ENCODE measurements at places on chromosomes 7 and 10.

- DNase-seq, result no peak
Observed at GRCh38 chr10:5089865-5090264, 4.3 kb upstream of the AKR1C3 start.

DNA sequence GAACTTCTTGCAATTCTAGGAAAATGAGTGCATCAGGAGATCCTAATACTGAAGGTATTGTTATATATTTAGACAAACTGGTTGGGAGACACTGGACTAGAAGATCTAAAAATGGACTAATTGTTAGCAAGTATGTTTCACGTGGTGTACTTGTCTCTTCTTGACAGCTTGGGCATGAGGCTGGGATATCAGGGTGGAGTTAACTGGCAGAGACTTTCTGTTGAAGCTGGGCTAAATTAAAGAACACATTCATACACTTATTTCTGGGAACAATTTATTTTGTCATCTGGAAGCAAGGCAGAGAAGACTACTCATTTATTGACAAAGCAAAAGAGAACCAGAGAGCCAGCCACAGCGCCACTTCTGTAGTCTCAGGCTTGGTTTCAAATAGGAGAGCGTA lies 25.9 kb downstream of the TYW1 start:
- no peak for DNase-seq

- peak; percentile 75 for DNase-seq
Observed at GRCh38 chr7:104328296-104328969, at the start of gene LHFPL3. Gene LHFPL3 (plus strand): TSS chr7:104328603.

DNA sequence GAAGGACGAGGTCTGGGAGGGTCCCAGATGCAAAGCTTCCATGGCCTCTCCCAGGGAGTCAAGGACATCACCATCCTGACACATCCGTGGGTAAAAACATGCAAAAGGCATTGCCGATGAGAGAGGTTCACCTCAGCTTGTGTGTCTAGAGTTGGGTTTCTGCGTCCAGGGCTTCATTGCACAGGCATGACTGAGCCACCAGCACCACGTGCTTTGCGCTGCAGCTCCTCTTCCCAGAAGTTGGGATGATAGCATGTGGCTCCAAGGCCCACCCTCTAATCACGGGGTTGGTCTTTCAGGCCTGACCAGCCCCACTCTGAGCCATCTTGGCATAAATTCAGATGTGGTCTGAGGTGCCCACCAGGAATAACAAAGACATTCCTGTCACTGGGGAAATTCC lies 7.1 kb upstream of the RASGEF1A start:
- peak; percentile 27 for DNase-seq

GRCh38 chr10:113095419-113096127 lies 145.5 kb downstream of the TCF7L2 start:
- DNase-seq, result no peak

DNA sequence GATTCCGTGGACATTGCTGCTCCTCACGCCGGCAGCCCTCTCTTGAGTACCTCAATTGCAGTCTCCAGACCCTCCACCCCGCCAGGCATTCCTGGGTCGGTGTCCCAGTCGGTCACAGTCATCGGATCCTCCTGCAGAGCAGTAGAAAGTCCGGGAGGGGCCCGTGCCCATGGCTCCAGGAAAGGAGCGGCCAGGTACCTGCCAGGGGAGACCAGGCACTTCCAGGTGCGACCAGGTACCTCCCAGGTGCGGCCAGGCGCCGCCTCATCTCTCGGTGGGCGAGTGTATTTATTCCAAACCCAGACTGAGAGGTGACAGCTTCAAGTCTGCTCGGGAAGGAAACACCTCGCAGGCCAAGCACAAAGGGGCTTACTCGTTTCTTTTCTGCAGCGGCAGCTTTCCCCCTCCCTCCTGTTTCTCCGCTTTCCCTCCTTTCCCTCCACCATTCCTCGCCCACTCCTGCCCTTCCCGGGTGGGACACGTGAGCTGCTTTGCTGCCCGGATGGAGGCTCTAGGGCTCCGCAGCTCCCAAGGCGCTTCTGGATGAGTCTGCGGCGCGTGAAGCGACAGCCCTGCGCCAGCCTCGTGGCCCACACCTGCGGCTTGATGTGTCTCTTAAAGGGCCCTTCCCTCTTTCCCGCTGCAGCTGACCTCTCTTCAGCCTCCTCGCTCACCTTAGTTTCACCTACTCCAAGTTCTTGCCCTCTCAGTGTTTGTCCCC lies 39.4 kb upstream of the AGK start:
- peak; percentile 50 for DNase-seq

GRCh38 chr10:11236234-11236633 lies 218.6 kb downstream of the CELF2 start:
- no peak for DNase-seq

GRCh38 chr7:11176985-11177555 lies 203.4 kb downstream of the PHF14 start:
- DNase-seq, result no peak

GRCh38 chr7:87210506-87210905 lies 9.0 kb downstream of the TMEM243 start:
- DNase-seq, result no peak

DNA sequence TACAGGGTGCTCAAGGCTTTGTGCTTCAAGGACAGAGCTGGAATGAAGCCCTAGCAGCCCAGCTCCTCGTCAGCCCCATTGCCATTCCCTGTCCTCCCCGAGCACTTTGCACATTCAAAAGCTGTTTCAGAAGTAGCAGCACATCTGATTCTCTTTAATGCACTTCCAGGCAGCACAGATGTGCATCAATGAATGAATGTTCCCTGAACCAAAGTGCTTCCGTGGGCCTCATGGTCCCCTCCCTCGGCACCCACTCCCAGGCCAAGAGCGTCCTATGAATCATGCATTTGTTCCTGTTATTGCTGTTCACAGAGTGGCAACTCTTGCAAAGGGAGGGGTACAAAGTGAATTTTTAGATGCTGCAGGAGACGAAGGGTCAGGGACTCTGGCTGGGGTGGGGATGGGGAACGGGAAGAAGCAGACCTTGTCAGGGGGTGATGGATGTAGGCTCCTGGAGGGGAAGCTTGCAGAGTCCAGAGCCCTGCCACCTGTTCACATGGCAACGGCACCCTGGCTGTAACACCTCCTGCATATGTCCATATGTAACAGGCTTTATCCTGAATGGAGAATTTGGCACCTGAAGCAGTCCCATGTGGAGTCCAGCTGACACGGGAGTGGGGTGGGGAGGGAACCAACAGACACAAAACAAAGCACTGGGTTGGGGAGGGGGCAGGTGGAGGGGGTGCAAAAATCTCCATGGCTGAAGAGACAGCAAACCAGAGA lies 62.2 kb upstream of the BAIAP2L1 start:
- DNase-seq, result no peak

DNA sequence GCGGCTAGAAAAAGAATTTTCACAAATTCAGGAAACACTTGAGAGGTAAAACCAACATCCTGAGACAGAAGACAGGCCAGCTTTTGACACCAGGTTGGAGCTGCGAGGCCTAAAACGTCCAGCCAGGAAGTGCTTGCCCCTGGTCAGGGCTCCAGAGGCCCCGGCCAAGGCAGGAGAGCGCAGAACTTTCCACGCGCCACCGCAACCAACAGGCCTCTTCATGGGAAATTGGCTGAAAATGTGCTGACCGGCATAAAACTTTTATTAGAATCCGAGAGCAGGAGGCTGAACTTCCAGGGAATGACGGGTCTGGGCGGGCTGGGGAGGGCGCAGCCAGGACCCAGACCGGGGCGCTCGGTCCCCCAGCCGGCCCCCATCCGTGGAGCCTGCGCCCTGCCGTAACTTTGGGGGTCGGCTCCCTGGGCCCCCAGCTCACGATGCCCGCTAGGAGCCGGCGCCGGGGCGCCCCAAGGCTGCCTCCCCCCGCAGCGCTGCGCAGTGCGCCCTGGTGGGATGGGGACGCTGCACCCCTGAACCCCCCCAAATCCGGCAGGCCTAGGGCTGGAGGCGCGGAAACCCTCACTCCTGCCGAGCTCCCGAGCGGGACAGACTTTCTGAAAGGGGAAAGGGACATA lies 414.0 kb upstream of the MKI67 start:
- DNase-seq, result peak; percentile 53

DNA sequence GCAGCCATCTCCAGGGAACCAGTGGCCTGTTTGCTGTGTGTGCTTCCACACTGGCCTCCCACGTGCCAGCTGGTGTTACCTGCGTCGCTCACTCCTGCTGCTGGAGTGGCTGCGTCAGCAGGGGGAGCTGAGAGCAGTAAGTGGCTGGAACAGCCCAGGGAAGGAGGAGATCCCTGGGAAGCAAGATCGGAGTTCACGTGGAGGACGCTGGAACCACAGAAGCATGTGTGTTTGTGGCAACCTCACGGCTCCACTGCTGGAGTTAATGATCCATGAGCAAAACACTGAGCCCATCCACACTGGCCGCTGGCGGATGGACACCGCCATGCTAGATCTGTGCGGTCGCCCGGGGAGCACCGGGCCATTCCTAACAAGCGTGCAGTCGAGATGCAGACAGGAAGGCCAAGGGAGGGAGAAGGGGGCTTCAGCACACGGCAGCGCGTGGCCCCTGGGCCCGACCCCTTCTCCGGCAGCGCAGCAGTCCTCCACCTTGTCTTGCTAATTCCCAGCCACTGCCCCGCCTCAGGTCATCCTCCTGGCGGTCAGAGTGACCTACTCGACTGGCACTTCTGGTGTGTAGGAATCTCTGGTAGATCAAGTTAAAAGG lies 68.5 kb upstream of the EEPD1 start:
- peak; percentile 55 for DNase-seq

GRCh38 chr10:60908031-60908430 lies 36.0 kb downstream of the RHOBTB1 start:
- DNase-seq, result no peak

DNA sequence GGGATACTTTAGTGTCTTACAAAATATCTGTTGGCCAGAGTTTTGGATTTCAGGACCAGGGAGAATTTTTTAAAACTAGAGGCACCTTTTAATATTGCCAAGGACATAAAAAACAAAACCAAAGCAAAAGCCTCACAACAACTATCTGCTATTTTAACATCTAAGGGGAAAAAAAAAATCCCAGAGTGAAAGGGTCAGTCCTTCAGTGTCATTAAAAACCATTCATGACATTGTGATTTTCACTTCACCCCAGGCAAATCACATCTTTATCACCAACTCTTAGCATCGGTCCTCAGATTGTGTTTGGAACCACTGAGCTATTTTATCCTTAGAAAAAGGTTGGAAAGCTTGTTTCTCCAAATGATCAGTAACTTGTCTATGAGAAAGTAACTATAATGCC lies 10.7 kb downstream of the CEP41 start:
- DNase-seq, result no peak

GRCh38 chr7:82167558-82168314 lies 275.8 kb downstream of the CACNA2D1 start:
- no peak for DNase-seq

DNA sequence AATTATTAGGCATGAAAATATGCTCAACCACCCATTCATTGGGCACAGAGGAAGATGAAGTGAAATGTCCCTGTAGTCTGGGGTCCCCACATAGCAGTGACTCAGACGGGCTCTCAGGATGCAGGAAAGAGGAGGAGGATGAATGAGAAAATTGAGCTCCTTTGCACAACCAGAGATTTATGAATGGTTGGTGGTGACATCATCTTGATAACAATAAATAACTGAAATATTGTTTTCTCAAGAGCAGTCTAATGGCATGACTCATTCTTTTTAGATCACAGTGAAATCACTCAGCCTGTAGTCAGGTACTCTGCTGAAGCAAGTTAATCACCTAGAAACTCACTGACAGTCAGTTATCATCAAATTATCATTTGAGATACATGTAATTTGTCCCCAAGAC lies 254.1 kb downstream of the RELN start:
- no peak for DNase-seq

DNA sequence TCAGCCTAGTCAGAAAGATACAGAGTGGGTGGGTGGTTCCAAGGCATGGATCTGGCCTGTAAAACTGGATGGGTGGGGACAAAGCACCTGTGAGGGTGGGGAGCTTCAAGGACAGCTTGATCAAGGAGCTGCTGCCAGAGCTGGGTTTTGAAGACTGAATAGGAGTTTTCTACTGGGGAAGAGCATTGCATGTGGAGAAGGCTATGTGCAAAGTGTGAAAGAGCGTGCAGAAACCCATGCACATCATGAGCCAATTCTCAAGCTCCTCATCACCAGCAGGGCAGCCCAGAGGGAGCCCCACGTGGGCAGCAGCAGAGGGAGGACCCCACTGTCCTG lies 58.6 kb downstream of the PDGFA start:
- DNase-seq, result no peak

DNA sequence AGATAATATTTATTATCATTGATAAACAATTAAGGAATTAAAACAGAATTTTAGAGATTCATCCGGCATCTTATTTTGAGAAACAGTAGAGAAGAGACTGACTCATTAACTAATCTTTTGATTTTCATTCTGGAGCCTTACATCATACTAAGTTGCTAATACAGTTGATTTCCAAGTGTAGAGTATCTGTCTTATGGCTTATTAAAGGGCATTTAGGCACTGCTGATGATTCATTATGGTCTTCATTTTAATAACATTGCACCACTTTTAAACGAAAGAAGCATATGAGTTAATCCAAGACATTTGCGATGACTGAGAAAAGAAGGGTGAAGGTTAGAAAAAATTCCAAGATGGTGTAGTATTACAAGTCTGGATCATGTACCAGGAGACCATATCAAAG lies 186.0 kb upstream of the CACNA2D1 start:
- no peak for DNase-seq

GRCh38 chr7:7178906-7179305 lies 3.4 kb upstream of the C1GALT1 start:
- DNase-seq, result no peak

GRCh38 chr10:96524741-96525140 lies 11.0 kb upstream of the TLL2 start:
- no peak for DNase-seq

DNA sequence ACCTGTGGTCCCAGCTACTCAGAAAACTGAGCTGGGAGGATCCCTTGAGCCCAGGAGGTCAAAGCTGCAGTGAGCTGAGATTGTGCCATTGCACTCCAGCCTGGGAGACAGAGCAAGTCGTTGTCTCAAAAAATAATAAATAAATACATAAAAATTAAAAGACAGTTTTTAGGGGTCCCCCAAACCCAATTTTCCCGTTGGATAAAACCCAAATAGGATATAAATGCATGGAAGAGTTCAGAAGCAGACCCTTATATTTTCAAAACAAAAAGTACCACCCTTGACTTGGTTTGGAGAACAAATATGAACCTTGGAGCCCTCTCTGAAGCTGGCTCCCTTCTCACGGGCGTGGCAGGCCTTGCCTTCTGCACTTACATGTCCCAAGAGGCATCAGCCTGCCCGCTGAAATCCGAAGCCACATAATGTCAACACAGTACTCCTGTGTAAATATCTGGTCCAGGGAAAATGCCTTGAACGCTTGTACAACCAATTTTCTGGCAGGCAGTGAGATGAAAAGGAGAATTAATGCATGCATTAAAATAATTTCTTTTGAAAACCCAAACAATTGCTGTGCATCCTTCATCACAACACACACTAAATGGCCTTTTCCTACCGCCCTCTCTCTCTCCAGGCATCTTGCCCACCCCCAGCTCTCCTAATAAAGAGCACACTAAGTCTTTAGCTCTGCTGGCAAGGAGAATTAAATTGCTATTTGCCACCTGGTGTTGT lies 46.4 kb upstream of the PARD3 start:
- DNase-seq, result no peak

- DNase-seq, result no peak
Observed at GRCh38 chr7:65980478-65981250, 1.3 kb downstream of the GUSB start.

Measured in ecto neural progenitor cell (in vitro differentiated cells).